ENCODE measurements at places on chromosomes 6 and 20. TPM values are rescaled to one million over a fixed set of nuclear protein-coding genes. Genes with fewer than 3 reads are reported as not detected.

DNA sequence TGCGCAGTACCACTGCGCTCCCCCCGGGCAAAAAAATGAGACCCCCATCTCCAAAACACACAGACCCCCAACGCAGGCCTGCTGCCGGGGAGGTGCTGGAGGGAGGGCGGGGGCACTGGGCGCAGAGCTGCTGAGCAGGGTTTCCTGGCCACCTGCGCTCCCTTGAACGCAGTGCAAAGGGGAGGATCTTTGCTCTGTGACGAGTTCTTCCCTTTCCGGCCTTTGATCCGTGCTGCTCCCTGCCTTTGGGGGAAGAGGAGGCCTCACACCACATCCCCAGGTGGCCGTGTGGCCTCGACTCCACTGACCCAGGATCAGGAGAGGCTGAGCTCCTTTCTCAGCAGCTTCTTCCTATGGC lies 8.9 kb upstream of the COL20A1 start:
- DNase-seq, result peak; percentile 25
- H3K27ac ChIP-seq, result no peak overlapping the region
- peaks cover 21% of the 10 kb centered on the region for H3K4me1 ChIP-seq
- H3K27me3 ChIP-seq, result no peaks in the 10 kb centered on the region

DNA sequence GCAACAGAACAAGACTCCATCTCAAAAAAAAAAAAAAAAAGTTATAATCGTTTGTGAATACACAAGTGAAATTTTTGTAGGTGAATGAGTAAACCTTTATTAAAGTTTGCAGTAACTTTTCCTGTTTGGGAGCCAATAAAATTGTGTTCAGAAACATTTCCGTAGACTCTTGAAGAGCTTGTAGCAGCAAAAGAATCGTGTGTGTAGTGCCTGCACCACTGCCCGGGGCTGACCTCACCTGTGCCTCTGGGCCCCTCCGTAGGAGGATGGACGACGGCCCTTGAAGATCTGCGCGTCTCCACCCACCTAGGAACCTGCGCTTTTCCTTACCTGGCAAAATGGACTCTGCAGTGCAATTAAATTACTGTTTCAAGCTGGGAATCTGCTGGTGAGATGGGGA lies 366.0 kb downstream of the THBS2 start:
- H3K27ac ChIP-seq, result no peak overlapping the region
- no peak overlapping the region for H3K4me3 ChIP-seq
- H3K4me1 ChIP-seq, result peaks cover 18% of the 10 kb centered on the region
- no peak for DNase-seq

GRCh38 chr20:14913896-14914620 lies 576.6 kb upstream of the FLRT3 start:
- no peak overlapping the region for H3K27ac ChIP-seq
- no peak overlapping the region for H3K4me3 ChIP-seq
- H3K36me3 ChIP-seq, result no peaks in the 10 kb centered on the region
- no peak for DNase-seq

DNA sequence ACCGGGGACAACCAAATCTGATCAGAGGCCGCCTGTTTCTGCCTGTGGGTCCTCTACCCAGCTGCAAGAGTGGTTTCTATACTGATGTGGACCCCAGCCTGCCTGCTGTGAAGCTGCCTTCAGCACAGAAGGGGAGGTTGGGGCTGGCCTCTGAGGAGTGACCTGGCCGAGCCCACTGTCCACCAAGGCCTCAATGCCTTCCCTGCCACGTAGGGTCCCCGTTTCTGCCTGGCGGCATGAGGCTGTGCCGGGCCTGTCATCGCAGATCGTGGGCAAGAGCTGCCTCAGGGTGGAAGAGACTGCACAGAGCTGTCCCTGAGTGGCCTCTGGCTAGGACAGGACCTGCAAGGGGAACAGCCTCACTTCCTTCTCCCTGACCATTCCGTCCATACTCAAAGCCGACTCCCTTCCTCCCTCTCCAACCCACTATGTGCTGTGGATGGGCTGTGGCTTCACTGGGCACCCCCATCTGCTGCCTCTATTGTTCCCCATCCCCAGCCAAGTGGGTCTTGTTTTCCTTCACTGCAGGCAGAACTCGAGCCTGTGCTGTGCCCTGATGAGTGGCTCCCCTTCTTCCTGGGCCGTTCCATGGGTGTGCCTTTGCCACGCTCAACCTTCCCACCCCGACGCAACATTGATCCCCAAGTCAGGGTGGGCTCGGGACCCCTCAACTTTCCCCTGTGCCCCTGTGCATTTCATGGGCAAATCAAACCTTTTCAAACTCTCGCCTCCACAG lies 60.3 kb downstream of the ERMARD start:
- H3K27ac ChIP-seq, result no peak overlapping the region
- H3K36me3 ChIP-seq, result no peaks in the 10 kb centered on the region
- H3K27me3 ChIP-seq, result no peaks in the 10 kb centered on the region

The HLA-DQB1 gene
- 21.7 TPM for total RNA-seq
